Breast epithelium (tissue), 4 donors: ENCODE measurements at places on chromosomes 4 and X. TPM values are rescaled to one million over a fixed set of nuclear protein-coding genes. Genes with fewer than 3 reads are reported as not detected.

GRCh38 chr4:122099896-122100295 lies 52.2 kb upstream of the BLTP1 start:
- no peaks in the 10 kb centered on the region for H3K36me3 ChIP-seq
- H3K4me3 ChIP-seq, result no peak overlapping the region
- DNase-seq, result no peak
- no peak overlapping the region for H3K27ac ChIP-seq

- no peak for DNase-seq
- H3K27ac ChIP-seq, result no peak overlapping the region
- no peaks in the 10 kb centered on the region for H3K36me3 ChIP-seq
- H3K4me1 ChIP-seq, result no peaks in the 10 kb centered on the region
These were observed 46.1 kb downstream of the GRK4 start for GRCh38 chr4:3009422-3009821.

- H3K27me3 ChIP-seq, result peaks cover 53% of the 10 kb centered on the region
- no peak for DNase-seq
- no peaks in the 10 kb centered on the region for H3K4me1 ChIP-seq
- H3K36me3 ChIP-seq, result no peaks in the 10 kb centered on the region
- H3K27ac ChIP-seq, result no peak overlapping the region
These were observed 97.9 kb downstream of the CPZ start for GRCh38 chr4:8690216-8691150.

GRCh38 chr4:576245-576821 lies at the start of gene TMEM271:
Gene TMEM271 (minus strand): TSS chr4:576295. CDS start chr4:576062, 233 bp downstream.
- no peak within 1 kb of the TSS for H3K4me3 ChIP-seq
- no peak for DNase-seq
- peaks cover 88% of the 10 kb centered on the region for H3K27me3 ChIP-seq
- H3K36me3 ChIP-seq, result no peaks in the 10 kb centered on the region

DNA sequence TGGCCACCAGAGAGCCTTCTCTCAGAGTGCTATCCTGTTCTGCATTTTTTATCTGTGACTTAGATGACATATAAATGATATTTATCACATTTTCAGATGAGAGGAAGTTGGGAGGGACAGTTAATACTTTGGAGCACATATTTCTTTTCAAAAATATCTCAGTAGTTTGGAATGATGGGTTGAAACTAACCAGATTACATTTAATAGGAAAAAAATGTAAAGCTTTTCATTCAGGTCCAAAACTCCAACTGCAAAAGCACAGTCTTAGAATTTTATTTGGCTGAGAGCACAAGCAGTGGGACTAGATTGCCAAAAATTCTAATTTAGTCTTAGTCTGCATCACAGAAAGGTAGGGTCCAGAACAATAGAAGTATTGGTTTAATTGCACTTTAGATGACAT lies 248.2 kb upstream of the TEX13A start:
- H3K4me3 ChIP-seq, result no peak overlapping the region
- no peak overlapping the region for H3K27ac ChIP-seq
- no peak for DNase-seq
- H3K4me1 ChIP-seq, result no peaks in the 10 kb centered on the region
- H3K27me3 ChIP-seq, result peaks cover 13% of the 10 kb centered on the region

DNA sequence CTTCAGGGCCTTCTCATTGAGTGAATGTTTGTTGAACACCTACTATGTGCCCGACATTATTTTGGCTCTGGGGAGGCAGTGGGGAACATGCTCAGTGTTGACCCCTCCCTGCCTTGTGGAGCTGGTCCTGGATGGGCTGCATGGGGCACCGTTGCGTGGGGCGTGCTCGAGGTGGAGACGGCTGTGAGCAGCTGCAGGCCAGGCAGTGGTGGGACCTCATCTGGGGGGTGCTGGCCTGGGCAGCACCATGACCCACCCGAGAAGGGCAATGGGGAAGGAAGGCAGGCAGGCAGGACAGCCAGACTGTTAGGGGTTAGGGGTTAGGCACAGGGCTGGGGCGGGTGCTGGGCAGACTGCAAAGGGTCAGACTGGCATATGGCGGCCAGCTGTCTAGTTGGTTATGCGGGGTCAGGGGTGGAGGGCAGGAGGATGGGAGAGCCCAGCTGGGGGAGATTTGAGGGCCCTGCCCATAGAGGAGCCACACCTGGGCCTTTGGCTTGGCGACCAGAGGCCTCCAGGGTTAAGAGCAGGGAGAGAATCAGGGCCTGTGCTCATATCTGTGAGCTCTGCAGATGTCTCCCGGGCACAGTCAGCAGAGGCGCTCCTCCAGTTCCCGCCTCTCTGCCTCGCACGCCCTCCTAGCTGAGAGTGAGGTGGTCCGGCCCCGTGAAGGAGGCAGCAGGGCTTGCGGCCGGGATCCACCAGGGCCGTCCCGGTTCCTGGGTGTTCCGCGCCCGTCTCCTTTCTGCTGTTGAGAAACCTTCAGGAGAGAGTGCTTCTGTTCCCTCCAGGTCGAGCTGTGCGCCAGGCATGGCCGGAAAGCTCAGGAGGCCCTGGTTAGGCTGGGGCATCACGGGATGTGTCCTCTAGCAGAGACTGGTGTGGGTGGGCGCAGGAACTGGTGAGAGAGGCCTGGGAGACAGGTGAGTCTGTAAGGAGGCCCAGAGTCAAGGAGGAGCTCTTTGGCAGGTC lies 73.3 kb downstream of the RGS12 start:
- H3K4me1 ChIP-seq, result peaks cover 15% of the 10 kb centered on the region
- H3K27ac ChIP-seq, result no peak overlapping the region
- H3K27me3 ChIP-seq, result no peaks in the 10 kb centered on the region
- no peak for DNase-seq
- no peaks in the 10 kb centered on the region for H3K36me3 ChIP-seq
- H3K4me3 ChIP-seq, result no peak overlapping the region

- H3K4me3 ChIP-seq, result no peak overlapping the region
- no peaks in the 10 kb centered on the region for H3K4me1 ChIP-seq
- peak; percentile 48 for DNase-seq
- no peaks in the 10 kb centered on the region for H3K27me3 ChIP-seq
- no peak overlapping the region for H3K27ac ChIP-seq
These were observed 30.1 kb upstream of the CYSLTR1 start for GRCh38 chrX:78357342-78358055.

Gene CT83
- not detected for total RNA-seq

- no peak overlapping the region for H3K27ac ChIP-seq
- no peaks in the 10 kb centered on the region for H3K27me3 ChIP-seq
- no peaks in the 10 kb centered on the region for H3K36me3 ChIP-seq
These were observed 6.7 kb downstream of the BBS12 start for GRCh38 chr4:122739174-122739573.

DNA sequence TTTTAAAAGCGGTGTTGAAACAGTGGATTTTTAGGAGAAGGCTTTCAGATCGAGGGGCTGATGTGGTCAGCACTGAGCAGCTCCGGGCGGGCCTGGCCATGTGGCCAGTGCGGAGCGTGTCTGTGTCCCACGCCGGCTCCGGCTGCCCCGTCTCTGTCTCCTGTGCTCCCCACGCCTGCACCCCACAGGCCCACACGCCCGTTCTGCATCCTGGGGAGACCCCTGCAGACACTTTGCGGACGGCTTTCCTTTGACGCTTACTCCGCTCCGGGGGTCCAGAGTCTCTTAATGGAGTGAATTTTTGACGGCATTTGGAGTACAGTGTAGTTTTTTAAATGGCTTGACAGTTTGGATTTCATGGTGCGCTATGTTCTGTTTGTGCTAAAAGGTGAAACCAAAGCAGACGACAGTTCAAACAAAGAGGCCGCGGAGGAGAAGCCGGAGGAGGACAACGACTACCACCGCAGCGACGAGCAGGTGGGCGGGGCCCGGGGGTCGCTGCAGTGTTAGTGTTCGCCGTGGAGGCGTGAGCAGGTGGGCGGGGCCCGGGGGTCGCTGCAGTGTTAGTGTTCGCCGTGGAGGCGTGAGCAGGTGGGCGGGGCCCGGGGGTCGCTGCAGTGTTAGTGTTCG lies 38.7 kb downstream of the PCGF3 start:
- H3K36me3 ChIP-seq, result no peaks in the 10 kb centered on the region
- no peaks in the 10 kb centered on the region for H3K4me1 ChIP-seq
- no peaks in the 10 kb centered on the region for H3K27me3 ChIP-seq
- H3K27ac ChIP-seq, result no peak overlapping the region
- H3K4me3 ChIP-seq, result no peak overlapping the region

DNA sequence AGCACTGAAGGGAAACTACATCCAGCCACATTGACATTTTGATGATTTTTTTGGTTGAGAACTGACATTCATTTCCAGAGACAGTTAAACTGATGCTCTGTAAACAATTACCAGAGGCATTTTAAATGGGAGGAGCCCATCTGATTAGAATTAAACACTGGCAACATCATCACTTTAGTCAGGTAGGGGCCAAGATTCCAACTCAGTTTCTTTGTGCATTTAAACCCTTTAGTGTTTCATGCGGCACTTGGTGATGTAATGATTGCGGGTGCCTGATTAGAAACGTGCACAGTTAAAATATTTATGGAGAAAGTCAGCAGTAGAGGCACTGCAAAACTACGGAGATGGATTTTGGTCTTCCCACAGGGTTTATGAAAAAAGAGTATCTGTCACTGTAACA lies 16.1 kb downstream of the TNIP3 start:
- no peaks in the 10 kb centered on the region for H3K4me1 ChIP-seq
- no peak for DNase-seq
- H3K27ac ChIP-seq, result no peak overlapping the region
- H3K36me3 ChIP-seq, result no peaks in the 10 kb centered on the region
- H3K4me3 ChIP-seq, result no peak overlapping the region
- H3K27me3 ChIP-seq, result no peaks in the 10 kb centered on the region

DNA sequence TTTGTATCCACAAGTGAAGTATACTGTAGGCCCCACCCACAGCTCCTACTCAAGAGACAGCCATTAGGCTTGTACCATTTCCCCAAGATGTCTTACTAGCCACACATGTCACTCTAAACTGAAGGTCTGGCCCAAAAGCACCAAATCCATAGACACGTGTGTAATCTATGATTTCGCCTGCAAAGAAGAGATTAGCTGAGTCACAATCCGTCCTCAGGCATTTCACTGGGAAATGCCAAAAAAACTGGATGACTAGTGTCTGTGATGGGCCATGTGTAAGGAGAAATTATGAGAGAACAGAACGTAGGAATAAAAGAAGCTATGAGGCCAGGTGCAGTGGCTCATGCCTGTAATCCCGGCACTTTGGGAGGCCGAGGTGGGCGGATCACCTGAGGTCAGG lies 21.9 kb upstream of the RP2 start:
- H3K27ac ChIP-seq, result no peak overlapping the region
- H3K4me1 ChIP-seq, result no peaks in the 10 kb centered on the region
- H3K4me3 ChIP-seq, result no peak overlapping the region
- no peaks in the 10 kb centered on the region for H3K36me3 ChIP-seq
- H3K27me3 ChIP-seq, result no peaks in the 10 kb centered on the region

Gene TKTL1
- not detected for total RNA-seq

Gene TSPAN7
- total RNA-seq, result 26.9 TPM

DNA sequence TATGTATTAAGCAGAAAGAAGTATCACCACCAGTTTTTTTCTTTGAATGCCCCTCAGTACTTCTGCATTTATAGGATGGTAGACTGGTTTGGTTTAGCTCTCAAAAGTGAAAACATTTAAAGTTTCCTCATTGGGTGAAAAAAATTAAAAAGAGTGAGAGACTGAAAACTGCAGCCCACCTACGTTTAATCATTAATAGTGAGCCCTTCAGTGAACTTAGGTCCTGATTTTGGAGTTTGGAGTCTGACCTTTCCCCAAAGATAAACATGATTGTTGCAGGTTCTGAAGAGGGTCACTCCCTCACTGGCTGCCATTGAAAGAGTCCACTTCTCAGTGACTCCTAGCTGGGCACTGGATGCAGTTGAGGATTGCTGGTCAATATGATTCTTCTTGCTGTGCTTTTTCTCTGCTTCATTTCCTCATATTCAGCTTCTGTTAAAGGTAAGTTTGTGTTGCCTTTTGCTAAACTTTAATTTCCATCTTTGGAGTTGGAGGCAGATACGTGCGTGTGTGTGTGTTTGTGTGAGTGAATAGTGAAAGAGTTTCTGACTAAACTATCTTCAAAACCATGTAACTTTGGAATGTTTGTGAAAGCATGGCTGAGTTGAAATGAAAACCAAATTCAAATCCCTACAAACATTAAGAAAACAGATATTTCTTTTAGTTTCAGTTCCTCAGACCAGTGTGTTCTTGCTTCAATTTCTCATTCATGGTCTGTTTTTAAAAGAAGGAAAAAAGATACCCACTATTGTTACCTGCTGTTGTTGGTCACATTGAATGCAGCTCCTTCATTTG lies at the start of gene MTTP:
Gene MTTP, plus strand, starts transcription at position 295 of the 795 bp plus-strand sequence. Its CDS starts 86 bp downstream, at position 381.
- no peaks in the 10 kb centered on the region for H3K36me3 ChIP-seq
- no peaks in the 10 kb centered on the region for H3K4me1 ChIP-seq
- H3K27me3 ChIP-seq, result peaks cover 6% of the 10 kb centered on the region
- H3K4me3 ChIP-seq, result no peak within 1 kb of the TSS
- DNase-seq, result no peak
- no peak within 1 kb of the TSS for H3K27ac ChIP-seq

Gene IL1RAPL2
- total RNA-seq, result 0.66 TPM

Gene AKAP4
- total RNA-seq, result not detected

DNA sequence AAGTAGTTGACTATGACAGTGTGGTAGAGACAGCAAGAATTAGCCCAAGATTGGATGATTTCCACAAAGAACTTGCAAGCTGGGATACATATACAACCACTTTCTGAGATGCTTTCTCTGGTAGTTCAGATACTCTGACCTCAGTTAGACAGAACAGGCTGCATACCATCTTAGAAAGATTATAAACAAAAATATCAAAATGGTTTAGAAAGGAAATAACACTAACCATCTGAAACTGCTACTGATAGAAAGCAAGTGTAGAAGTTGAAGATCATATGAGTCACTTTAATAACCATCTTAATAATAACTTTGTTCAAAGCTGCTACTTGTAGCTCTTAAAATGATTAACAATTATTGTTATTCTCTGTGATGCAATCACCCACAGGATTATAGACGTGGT lies 255.4 kb upstream of the TTC29 start:
- no peaks in the 10 kb centered on the region for H3K4me1 ChIP-seq
- H3K27ac ChIP-seq, result no peak overlapping the region
- no peaks in the 10 kb centered on the region for H3K36me3 ChIP-seq
- H3K27me3 ChIP-seq, result no peaks in the 10 kb centered on the region
- no peak for DNase-seq
- H3K4me3 ChIP-seq, result no peak overlapping the region

DNA sequence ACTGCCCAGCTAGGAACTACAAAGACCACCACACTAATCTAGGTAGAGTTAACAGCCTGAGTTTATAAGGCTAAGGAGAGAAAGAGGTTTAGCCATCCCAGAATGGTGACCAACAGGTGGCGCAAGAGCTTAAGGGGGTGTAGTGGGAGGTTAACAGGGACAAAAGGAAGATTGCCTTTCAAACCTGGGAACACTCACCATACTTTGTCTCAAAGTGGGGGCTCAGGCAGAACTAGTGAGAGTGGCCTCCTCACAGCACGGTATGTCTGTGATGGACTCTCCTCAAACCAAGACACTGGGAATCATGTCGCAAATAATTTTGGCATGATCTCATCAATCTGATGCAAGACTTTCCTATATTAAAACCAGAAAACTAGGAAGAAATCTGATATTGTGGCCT lies 23.4 kb downstream of the CCNI start:
- peak overlapping the region; percentile 2 for H3K27ac ChIP-seq
- H3K4me3 ChIP-seq, result no peak overlapping the region
- no peaks in the 10 kb centered on the region for H3K4me1 ChIP-seq
- DNase-seq, result no peak
- H3K27me3 ChIP-seq, result no peaks in the 10 kb centered on the region

- no peaks in the 10 kb centered on the region for H3K36me3 ChIP-seq
- no peaks in the 10 kb centered on the region for H3K4me1 ChIP-seq
- H3K27ac ChIP-seq, result no peak overlapping the region
- no peaks in the 10 kb centered on the region for H3K27me3 ChIP-seq
- no peak for DNase-seq
These were observed 356.6 kb upstream of the MAGEB2 start for GRCh38 chrX:29858714-29859113.

Gene SPP1
- 508 TPM for total RNA-seq

Gene KCNIP4
- total RNA-seq, result 0.66 TPM

- peaks cover 3% of the 10 kb centered on the region for H3K36me3 ChIP-seq
- no peaks in the 10 kb centered on the region for H3K4me1 ChIP-seq
- H3K4me3 ChIP-seq, result no peak overlapping the region
- H3K27ac ChIP-seq, result no peak overlapping the region
These were observed 19.2 kb downstream of the PI4K2B start for GRCh38 chr4:25253071-25253445.
